Activated CD8-positive, alpha-beta memory T cell treated with anti-CD3 and anti-CD28 coated beads for 4 hours (primary cell): ENCODE measurements at places on chromosomes 6 and 20.

DNA sequence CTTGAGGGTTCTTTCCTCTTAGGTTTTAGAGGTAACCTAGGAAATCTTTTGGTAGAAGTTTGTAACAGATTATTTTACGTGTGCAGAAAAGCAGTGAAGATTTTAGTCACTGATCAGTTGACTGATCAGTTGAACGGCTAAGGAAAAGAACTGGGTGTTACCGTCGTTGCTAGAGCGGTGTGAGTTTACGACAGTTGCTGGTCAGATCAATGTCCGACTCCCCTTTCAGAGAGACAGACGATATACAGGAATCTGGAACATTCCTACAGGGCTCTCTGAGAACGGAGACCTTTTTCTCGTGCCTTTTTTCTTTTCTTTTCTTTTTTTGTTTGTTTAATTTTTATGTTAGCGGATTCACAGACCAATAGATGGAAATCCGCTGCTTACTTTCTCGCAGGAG is 132.1 kb upstream of the ZNF184 start:
- DNase-seq: no peak

DNA sequence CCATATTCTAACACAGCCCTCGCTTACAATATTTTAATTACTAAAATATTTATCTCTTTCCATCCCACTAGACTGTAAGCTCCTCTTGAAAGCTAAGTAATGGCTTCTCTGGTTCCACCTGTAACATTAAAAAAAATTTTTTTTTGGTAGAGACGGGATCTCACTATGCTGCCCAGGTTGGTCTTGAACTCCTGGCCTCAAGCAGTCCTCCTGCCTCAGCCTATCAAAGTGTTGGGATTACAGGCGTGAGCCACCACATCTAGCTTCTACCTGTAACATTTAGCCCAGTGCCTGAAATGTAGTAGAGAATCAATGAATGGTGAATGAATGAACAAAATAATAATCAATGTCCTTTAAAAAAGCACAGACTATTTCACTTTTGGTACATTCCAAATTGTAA is 28.8 kb downstream of the DEK start:
- DNase-seq: no peak

DNA sequence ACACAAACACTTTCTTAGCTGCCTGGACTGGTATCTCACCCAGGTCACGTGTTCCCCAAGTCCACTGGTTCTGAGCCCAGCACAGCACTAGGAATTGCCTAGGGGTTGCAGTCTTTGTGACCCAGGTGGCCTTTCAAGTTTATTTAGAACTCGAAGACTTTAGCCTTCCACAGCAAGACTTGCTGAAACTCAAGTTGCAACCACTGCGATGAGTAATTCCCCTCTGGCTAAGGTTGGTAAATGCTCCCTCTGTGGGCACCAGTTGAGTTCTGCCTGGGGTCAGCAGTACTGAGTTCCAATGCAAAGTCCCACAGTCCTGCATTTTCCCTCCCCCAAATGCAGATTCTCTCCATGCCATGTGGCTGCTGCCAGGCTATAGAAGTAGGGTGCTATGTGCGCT is 77.6 kb upstream of the MOCS1 start:
- DNase-seq: no peak

- DNase-seq: no peak
These were observed 611.5 kb upstream of the IMPG1 start for GRCh38 chr6:76683985-76684384.
